Muscle of arm (tissue), 14 donors: ENCODE measurements at places on chromosomes 2 and 18.

- DNase-seq = peak; percentile 69
Measured at GRCh38 chr18:45386041-45386655, 229.1 kb upstream of the SLC14A2 start.

DNA sequence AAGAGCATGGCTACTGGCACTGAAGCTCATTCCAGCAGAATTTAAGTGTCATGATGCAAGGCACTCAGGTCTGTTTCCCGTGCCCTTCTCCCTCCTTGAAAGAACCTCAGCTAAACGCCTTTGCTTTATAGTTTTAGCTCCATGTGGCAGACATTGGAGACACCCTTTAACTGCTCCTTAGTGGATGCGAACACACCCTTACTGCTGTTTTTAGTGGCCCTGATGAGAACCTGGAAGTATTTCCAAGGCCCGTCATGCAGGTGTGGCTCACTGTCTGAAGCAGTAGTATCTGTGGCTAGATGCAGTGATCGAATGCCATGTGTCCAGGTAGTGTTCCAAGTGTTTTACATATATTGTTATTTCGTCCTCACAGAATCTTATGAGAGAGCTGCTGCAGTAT, 28.3 kb downstream of the KIF5C start:
- no peak for DNase-seq

DNA sequence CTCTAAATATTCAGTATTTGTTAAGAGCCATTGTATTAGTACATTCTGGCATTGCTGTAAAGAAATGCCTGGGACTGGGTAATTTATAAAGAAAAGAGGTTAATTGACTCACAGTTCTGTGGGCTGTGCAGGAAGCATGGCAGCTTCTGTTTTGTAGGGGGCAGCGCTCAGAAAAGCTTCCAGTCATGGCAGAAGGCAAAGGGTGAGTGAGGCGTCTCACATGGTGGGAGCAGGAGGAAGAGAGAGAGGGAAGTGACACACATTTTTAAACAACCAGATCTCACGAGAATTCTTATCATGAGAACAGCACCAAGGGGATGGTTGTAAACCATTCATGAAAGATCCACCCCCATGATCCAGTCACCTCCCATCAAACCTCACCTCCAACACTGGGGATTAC, 13.8 kb upstream of the CCDC102B start:
- DNase-seq = no peak

DNA sequence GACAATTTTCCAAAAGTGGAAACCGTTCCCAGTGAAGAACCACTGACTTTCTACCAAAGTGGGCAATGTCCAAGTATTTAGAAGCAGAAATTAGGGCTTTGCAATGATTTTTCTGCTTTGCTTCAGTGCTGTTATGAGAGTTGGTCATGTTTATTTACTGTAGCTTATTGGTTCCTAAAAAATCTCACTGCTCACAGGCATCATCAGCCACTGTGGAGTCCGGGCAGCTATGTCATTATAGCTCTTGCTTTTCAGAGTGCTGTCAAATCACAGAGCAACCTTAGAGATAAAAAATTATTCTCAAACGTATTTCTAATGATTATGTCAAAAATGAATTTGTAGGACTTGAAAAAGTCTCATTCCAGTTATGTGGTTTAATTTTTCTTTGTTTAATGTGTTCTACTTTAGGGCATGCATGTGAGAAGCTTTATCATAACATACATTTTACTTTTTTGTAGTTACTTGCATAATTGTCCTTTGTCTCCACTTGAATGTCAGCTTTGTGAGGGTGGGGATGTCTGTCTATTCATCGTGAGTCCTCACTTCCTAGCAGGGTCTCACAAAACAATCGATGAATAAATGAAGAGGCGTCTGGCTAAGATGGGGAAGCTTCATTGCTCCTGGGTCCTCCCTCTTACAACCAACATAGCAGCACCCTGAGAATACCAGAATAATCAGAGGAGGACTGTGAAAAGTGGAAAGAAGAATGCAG, 117.6 kb downstream of the TPGS2 start:
- DNase-seq = no peak

- DNase-seq = no peak
Measured at GRCh38 chr2:17804358-17804757, 11.9 kb upstream of the MSGN1 start.
